HFFc6 (cell line): ENCODE measurements at places on chromosomes 11 and 22.

GRCh38 chr11:50214376-50214775, 181.7 kb downstream of the OR4C45 start:
- no peak for DNase-seq

GRCh38 chr11:66211100-66211499, 57.3 kb upstream of the RAB1B start:
- no peak for DNase-seq

- no peak for DNase-seq
Observed at GRCh38 chr22:23058481-23059283, 11.6 kb upstream of the GNAZ start.

DNA sequence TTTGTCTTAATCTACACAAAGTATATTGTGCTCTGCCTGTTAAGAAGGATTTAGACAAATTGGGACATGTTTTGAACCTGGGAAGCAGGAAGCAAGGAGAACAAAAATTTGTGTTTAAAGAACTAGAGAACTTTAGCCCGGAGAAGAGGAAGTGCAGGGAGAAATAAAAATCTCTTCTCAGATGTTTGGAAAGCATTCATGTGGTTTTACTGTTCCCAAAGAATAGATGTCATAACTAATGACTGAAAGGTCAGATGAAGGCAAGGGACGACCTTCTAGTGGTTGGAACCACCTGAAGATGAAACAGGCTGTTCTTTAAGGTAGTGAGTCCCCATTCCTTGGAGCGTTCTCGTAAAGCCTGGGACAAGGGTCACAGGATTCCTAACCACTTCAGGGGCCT, 38.3 kb downstream of the IRAG1 start:
- no peak for DNase-seq

GRCh38 chr11:128856241-128856640, 10.9 kb downstream of the KCNJ1 start:
- DNase-seq: no peak

DNA sequence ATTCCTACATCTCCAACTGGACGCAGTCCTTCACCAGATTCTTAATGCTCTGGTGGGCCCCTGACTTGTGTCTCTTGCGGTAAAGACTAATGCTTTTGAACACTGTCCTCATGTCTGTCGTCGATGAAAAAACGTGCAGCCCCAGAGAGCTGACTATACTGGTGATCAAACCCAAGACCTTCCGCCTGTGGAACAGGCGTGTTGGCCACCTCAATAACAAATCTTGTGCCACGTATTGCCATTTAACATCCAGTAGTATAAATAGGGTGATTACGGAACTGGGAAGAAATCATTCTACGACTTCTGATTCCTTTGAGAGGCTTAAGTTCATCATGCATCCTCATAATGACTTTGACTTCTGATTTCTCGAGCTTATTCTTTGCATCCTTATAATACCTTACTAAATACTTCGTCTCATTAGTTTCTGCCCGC, 45.6 kb downstream of the OR4D9 start:
- no peak for DNase-seq

DNA sequence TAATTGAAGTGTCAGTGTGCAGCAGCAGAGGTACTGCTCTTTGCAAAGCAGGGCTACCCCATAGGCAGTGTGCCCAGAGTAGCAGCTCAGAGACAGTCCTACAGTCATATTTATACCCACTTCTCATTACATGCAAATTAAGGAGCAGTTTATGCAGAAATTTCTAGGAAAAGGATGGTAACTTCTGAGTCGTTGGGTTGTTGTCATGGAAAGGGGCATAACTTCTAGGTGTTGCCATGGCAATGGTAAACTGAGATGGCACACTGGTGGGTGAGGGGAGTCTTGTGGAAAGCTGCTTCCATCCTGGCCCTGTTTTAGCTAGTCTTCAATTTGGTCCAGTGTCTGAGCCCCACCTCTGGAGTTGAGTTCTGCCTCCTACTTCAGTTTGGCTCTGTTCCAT, 77.4 kb downstream of the MN1 start:
- DNase-seq: no peak

DNA sequence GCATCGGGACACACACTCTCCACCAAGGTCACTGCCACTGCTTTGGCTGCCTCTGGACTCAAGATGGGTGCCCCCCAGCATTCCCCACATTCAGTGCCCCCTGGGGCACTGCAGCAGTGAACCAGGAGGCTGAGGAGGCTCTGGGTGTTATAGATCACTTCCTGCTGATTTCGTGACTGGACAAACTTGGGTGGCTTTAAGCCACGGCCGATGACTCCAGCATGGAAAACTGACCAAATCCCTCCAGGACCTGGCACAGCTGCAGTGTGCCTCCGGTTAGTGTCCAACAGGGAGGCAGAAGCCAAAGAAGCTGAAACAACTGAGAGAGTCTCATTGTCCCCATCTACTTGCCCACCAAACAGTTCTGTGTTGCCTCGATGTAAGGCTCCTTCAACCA, 1.2 kb upstream of the GANAB start:
- no peak for DNase-seq
